ENCODE measurements at places on chromosomes 5 and 9. TPM values are rescaled to one million over a fixed set of nuclear protein-coding genes. Genes with fewer than 3 reads are reported as not detected.

GRCh38 chr5:30878296-30878695 is 315.2 kb upstream of the CDH6 start:
- peak; percentile 39 for DNase-seq

DNA sequence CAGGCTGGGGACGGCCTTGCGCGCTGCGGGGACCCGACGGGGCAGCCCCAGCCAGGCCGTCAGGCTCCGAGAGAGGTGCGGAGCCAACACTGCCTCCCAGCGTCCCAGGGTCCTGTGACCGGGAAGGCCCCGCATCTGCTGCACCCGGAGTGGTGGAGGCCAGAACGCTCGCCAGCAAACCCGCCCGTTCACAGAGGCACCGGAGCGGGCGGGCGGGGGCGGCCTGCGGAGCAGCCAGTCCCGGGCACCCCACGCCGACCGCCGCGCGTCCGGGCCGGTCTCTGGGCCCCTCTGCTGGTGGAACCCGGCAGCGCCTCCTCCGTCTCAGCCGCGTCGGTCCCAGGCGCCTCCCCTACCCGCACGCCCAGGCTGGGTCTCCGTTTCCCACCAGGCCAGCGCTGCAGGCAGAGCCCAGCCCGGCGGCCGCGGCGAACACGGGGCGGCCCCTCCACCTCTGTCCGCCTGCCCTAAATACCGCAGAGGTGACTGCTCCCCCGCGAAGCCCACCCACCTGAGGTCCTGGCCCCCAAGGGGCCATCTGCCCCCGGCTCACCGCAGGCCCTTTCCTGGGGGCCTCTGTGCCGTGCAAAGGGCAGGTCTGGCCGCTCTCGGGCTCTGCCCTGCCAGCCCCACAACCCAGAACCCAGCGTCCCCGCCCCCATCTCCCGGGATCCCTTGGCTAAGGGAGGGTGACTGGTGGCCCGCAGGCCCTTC is 15.9 kb downstream of the EXD3 start:
- DNase-seq: no peak

DNA sequence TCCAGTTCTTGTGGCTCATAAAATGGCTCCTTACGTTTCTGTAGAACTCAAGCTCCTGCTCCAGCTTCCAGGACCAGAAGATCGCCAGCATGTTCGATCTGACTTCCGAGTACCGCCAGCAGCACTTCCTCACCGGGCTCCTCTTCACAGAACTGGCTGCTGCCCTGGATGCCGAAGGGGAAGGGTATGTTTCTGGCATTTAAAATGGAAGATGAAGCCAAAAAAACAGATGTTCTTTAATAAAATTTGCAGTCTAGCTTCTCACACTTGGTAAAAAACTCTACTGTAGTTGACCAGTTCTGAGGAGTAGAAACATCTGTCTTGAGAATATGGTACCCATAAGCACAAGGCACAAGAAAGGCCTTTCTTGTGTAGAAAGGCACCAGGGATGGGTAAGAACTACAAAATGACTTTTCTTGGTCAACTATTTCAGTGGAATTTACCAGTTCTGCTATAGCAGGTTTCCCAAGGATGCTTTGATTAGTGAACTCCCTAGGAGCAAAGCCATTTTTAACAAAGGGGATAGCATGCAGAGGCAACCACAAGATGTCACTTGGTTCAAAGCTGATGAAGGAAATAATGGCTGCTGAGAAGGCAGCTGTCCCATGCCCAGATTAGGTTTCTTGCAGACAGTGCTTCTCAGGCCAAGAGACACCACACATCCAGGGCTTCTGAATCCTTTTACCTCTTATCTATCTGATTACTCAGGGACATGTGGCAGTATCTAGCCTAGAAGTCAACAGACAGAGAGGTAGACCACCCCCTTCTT is 192.4 kb downstream of the DOCK8 start:
- no peak for DNase-seq

DNA sequence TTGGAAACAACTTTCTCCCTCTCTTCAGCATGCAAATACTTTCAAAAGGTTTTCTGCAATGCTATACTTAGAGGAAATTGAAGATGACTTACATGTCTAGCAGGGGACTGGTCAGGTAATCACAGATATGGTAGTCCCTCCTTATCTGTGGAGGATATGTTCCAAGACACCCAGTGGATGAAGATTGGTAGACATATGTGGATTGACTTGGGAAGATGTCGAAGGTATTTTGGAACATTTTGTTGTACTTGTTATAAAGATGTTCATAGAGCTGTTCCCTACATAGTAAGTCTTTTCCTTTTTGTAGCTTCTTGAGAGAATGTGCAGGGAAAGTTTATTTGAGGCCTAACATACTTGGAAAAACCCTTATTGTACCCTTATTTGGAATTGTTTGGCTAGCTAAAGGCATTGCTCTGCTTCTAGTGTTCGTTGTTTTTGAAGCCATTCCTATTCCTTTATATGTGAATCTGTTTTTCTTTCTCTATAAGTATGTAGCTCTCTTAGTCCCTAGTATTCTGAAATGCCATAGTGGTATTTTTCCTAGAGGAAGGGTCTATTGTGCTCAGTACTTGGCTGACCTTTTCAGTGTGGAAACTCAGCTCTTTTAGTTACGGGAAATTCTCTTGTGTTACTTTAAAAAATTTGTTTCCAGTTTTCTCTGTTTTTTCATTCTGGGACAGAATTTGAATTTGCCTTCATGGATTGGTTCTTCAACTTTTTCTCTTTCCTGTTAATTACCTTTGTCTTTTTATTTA is 25.7 kb downstream of the GPR151 start:
- no peak for DNase-seq

- DNase-seq: peak; percentile 8
Measured at GRCh38 chr5:85921590-85921989, 696.2 kb upstream of the COX7C start.

GRCh38 chr5:4053136-4053535 is 457.5 kb downstream of the IRX1 start:
- no peak for DNase-seq

GRCh38 chr9:17881371-17881770 is 302.5 kb downstream of the SH3GL2 start:
- DNase-seq: no peak

- peak; percentile 95 for DNase-seq
Measured at GRCh38 chr9:132609829-132610228, 27.4 kb downstream of the BARHL1 start.

DNA sequence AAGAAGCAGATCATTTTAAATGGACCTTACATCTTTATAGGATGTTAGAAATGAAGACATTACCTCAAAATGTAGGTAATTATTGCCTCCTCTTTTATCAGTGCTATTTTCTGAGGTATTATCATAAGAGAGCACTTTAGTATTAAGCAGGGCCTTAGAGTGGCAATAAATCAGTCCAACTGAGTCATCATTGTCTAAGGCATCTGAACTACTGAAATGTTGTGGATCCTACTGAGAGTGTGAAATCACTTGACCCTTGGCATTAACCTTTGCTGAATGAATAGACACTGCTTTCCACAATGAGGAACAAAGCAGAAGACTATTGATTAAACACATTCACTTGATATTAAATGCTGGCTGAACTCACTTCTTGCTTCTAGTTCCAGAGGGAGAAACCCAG is 224.6 kb upstream of the ARRDC3 start:
- no peak for DNase-seq

- no peak for DNase-seq
Measured at GRCh38 chr9:80012557-80013330, 441.0 kb downstream of the TLE4 start.

- no peak for DNase-seq
Measured at GRCh38 chr9:37511016-37512010, 25.6 kb downstream of the POLR1E start.

GRCh38 chr9:847505-847904 is 6.0 kb downstream of the DMRT1 start:
- DNase-seq: no peak

DNA sequence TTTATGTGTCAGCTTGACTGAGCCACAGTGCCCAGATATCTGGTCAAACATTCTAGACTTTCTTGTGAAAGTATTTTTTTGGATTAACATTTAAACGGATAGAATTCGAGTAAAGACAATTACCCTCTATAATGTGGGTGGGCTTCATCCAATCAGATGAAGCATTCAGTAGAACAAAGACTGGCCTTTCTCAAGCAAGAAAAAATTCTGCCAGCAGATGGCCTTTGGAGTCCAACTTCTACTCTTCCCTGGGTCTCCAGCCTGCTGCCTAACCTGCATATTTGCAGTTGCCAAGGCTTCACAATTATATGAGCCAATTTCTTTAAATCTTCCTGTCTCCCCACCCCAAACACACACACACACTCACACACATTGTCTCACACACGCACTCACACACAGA is 86.4 kb downstream of the MED10 start:
- peak; percentile 45 for DNase-seq

GRCh38 chr5:104355350-104355749 is 792.8 kb upstream of the NUDT12 start:
- no peak for DNase-seq

DNA sequence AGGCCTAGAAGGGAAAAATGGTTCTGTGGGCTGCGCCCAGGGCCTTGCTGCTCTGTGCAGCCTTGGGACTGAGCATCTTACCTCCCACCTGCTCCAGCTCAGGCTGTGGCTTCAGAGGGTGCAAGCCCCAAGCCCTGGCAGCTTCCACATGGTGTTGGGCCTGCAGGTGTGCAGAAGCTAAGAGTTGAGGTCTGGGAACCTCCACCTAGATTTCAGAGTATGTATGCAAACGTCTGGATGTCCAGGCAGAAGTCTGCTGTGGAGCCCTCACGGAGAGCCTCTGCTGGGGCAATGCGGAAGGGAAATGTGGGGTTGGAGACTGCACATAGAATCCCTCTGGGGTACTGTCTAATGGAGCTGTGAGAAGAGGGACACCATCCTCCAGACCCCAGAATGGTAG is 36.0 kb downstream of the FBXL7 start:
- DNase-seq: no peak

DNA sequence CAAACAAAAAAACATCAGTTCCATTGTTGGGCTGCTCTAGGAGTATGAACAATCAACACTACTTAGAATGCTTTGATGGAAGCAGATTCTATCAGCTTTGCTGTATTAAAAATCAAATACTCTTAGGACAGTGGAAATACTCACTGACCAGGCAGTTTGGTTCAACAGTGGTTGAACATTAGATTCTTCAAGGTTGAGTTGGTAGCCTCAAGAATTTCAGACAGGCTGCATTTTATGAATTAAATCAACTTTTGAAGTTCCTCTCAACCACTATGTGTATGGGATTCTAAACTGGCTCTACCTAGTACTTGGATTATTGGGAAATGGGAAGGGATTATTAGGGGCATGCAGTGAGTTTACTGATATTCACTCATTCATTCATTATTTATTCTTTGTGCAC is 35.0 kb downstream of the ACTBL2 start:
- DNase-seq: no peak

GRCh38 chr5:5666369-5666768 is 243.9 kb downstream of the ICE1 start:
- no peak for DNase-seq

DNA sequence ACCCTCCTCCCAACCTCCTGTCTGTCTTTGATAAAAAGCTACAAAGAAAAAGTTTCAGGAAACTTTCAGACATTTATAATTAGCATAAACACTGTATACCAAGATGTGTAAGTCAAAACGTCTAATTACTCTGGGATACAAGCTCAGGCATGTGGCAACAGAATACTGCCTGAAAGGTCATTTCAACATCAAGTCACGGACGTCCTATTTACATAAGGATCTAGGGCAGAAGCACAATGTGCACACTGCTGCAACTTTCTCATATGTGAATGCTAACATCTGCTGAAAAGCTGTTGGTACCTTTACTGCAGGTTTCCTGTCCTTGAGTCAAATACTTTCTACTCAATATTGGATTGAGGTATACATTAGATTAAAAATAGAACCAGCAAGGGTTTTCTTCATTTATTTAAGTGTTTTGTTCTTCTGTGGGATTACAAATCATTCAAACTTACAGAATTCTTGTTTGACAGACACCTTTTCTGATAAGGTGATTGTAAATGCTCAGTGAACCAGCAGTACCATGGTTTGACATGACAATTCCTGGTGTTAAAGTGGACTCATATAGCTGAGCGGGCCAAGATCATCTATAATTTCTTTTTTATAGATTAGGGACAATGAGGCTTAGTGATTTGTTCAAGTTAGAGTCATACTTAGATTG is 36.8 kb downstream of the ELL2 start:
- no peak for DNase-seq

- DNase-seq: peak; percentile 28
Measured at GRCh38 chr5:93800988-93801811, 59.8 kb upstream of the POU5F2 start.

DNA sequence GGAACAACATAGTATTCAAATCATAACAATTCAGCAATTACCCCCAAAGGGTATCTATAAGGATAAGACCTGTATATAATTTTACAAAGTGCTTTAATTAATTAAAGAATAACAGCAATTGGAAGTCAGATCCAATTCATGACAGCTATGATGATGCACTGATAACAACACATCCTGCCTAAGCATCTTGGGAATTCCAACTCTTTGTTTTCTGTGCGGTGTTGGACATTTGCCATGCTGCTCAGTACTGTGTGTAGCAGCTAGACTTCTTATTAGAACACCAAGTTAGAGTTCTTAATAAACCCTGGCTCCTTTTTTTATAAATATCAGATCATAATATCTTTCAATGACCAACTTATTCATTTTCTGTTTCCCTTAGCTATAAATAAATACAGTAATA is 209.0 kb downstream of the SEC61B start:
- DNase-seq: peak; percentile 10

GRCh38 chr9:112570671-112571167 is 84.1 kb downstream of the KIAA1958 start:
- no peak for DNase-seq

GRCh38 chr5:61587125-61587524 is 255.1 kb downstream of the ZSWIM6 start:
- DNase-seq: peak; percentile 50

- DNase-seq: no peak
Measured at GRCh38 chr9:76162086-76162730, 232.0 kb downstream of the RFK start.

- no peak for DNase-seq
Measured at GRCh38 chr9:22079873-22080341, 70.8 kb upstream of the CDKN2B start.

GRCh38 chr9:125405938-125406809 is 144.5 kb downstream of the GAPVD1 start:
- peak; percentile 81 for DNase-seq

GRCh38 chr5:43078956-43079355 is 38.8 kb upstream of the ANXA2R start:
- peak; percentile 46 for DNase-seq

The SCGB3A1 gene
- not detected for total RNA-seq

The SLC25A51 gene
- 34.3 TPM for total RNA-seq

The PCDHGA3 gene
- total RNA-seq: 0.14 TPM

The IRX2 gene
- 11.4 TPM for total RNA-seq

The WDR38 gene
- total RNA-seq: not detected

The FAM151B gene
- 0.27 TPM for total RNA-seq

The INVS gene
- 17.3 TPM for total RNA-seq

The PCDHB15 gene
- 0.10 TPM for total RNA-seq

The SLC4A9 gene
- total RNA-seq: not detected

The CTSV gene
- 0.37 TPM for total RNA-seq

The CHSY3 gene
- total RNA-seq: 11.8 TPM

The MCC gene
- 8.1 TPM for total RNA-seq

The PLCXD3 gene
- 0.07 TPM for total RNA-seq

The TMEM215 gene
- not detected for total RNA-seq

The PCDHB5 gene
- 0.90 TPM for total RNA-seq

The ADRB2 gene
- 0.11 TPM for total RNA-seq

The MACROH2A1 gene
- 311 TPM for total RNA-seq

All from HT1080 (cell line).